ENCODE measurements at places on chromosomes 4 and X.

DNA sequence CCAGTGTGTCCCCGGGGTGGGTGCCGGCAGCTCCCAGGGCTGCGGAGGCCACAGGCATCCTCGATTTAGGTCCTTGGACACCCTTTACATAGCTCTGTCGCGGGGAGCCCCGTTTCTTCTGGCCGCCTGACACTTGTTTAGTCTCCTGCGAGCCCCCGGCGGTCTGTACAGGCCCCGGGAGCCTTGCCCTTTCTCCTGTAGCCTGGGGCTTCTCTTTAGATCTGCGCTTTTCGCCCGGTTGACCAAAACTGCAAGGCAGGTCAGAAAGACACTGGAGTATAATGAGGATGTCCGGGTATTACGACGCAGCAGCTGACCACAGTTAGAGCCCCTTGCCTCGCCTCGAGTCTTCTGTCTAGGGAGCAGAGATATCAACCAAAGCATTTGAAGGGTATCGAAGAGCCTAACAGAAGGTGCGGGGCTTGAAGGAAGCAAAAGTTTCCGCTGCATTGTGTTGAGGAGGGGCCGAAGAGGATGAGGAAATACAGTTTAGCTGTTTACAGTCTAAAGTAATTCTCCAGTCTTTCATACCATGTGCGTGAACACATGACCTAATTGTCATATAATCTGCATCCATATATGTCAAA lies 479 bp downstream of the BRCC3 start:
- no peak for DNase-seq

GRCh38 chr4:17787315-17787714 lies 5.9 kb upstream of the FAM184B start:
- no peak for DNase-seq

DNA sequence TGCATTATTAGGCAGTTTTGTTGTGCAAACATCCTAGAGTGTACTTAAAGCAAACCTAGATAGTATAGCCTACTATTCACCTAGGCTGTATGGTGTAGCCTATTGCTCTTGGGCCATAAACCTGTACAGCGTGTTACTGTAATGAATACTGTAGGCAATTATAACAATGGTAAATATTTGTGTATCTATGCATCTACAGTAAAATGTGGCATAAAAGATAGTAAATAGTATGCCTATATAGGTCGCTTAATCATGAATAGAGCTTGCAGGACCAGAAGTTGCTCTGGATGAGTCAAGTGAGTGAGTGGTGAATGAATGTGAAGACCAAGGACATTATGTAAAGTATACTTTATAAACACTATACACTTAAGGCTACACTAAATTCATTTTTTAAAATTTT lies 16.6 kb downstream of the USO1 start:
- DNase-seq, result no peak

- no peak for DNase-seq
Observed at GRCh38 chr4:110712486-110712885, 89.6 kb upstream of the PITX2 start.

DNA sequence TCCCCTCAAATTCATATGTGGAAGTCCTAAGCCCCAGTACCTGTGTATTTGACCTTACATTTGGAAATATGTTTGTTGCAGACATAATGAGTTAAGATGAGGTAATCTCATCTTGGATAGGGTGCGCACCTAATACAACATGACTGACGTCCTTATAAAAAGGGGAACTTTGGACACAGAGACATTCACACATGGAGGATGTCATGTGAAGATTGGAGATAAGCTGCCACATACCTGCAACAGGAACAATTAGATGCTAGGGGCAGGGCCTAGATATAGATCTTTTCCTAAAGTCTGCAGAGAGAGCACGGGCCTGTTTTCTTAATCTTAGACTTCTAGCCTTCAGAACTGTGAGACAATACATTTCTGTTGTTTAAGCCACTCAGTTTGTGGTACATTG lies 162.5 kb downstream of the IL1RAPL2 start:
- no peak for DNase-seq

GRCh38 chrX:132009350-132009749 lies 13.8 kb upstream of the STK26 start:
- DNase-seq, result no peak

DNA sequence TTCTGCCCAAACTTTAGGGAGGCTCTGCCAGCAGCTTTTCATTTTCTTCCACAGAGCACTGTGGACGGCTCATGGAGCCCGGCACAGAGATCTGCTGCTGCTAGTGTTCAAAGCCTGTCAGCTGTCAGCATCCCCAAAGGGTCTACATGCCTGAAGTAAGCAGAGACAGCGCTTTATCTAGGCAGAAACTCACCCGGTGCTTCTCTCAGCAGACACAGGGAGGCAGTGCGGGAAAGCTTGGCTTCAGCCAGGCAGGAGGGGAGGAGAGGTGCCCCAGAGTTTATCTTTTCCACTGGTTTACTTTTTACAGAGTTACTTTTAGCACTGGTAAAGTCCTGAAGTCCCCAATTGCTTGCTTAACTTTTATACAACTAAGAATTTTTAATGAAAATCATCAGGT lies 339.3 kb downstream of the NKX6-1 start:
- DNase-seq, result no peak

DNA sequence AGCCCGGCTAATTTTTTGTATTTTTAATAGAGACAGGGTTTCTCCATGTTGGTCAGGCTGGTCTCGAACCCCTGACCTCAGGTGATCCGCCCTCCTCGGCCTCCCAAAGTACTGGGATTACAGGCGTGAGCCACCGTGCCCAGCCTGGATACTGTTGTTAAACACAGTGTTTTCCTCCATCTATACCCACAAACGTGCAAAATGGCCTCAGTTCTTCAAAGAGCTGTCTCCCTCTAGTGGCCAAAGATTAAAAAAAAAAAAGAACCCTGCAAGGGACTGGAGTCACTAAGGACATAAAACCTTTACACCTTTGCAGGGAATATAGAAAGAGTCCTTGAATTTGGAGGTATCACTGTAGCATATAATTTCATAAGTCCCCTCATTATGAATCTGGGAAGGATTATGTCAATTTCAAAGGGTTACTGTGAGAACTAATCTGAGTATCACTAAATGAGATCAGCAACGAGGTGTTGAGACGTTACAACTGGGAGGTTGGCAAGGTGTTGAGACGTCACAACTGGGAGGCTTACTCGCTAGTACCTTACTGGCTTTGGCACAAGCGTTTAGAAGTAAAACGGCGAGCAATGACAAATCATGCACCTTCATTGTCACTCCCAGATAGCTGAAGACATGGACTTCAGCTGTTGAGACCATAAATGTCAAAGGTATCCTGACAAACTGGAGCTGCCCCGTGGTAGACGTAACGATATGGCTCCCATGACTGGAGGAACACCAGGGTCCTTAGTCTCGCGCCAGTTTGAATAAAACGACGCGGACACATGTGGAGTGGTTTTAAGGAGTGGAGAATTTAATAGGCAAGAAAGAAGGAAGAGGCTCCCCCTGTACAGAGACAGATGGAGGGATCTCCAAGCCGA lies 33.4 kb upstream of the ENPP6 start:
- DNase-seq, result peak; percentile 79
